ENCODE measurements at places on chromosomes 1 and 21. TPM values are rescaled to one million over a fixed set of nuclear protein-coding genes. Genes with fewer than 3 reads are reported as not detected.
A peak's percentile ranks its signal among the peaks of the same experiment; 100 is the strongest.

Gene POFUT2
- polyA plus RNA-seq: 14.7 TPM

Gene RPS6KC1
- polyA plus RNA-seq: 10.4 TPM

DNA sequence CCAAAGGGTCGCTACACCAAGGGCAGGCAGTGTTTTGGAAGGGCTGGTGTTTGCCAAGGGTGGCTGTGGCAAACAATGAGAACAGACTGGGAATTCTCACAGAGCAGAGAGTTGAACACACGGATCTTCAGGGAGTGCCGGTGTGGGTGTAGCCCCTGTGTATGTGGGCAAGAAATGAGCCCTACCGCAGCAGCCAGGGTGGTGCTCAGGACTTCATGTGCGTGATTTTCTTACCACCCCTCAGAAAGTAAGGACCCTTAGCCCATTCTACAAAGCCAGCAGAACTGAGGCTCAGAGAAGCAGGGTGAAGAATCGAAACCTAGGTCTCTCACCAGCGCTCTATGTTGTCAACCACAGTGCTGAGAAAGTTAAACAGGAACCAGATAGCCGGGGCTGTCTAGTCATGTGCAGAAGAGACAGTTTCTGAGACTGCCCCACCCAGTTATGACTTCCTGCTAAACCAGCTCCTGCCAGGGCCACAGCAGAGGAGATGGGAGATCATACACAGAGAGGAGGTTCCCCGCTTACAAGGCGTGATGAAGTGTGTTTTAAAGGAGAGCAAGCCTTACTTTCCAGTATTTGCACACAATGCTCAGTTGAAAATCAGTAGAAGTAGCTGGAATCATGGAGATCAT is 21.9 kb upstream of the MORC3 start:
- DNase-seq: peak; percentile 29

GRCh38 chr21:15967661-15968060 is 237.9 kb downstream of the USP25 start:
- DNase-seq: no peak

- DNase-seq: peak; percentile 43
Measured at GRCh38 chr1:159829273-159829634, 2.6 kb downstream of the SLAMF8 start.

DNA sequence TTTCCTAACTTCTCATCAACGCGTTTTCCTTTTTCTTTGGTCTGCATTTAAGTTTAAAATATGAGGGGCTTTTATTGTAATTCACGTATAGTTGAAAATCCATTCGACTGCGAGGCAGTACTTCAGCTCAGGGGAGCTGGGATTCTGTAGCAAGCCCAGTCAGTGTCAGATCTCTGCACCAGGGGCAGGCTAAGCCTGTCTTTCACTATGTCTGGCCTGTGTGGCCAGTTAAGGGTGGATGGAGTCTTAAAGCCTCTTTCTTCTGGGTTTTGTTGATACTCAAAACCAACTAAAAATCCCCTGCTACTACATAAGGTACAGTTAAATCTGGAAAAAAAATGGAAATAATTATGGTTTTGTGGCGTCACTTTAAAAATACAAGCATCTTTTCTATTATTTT is 124.7 kb downstream of the TYW3 start:
- no peak for DNase-seq

GRCh38 chr1:51325878-51326755 is 4.2 kb downstream of the TTC39A start:
- DNase-seq: no peak

DNA sequence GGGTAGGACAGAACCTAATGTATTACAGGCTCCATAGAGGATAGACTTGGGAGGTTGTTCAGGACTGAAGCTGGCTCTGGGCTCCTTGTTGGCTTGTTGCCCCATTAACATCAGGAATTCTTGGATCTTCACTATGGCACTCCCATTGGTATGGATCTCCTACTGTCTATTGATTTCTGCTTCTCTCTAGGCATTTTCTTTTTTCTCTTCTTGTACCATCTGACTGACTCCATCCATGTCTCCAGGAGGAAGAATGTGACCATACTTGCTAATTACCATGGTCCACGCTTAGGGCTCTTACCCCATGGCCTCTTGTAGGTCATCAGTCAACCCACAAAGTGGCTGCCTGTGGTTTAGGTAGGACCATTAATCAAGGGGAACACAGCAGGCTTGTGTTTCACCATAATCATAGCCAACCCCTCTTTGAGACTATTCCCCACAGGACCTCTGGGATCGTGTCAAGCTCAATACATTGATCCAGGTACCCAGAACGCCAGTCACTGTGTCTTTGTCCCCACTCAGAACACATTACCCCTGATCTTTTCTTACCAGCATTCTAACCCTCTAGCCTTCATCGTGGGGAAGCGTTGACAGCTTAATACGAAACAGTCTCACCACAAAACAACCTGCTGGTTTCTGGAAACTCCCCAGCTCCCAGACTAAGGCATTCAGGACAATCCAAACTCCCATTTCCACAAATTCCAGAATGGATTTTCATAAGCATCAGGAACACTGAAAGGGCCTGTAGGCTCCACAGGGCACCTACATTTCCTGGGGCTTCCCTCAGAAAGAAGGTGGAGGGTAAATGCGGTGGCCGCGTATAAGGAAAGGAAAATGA is 97.1 kb downstream of the ETS2 start:
- DNase-seq: no peak

All from A549 (cell line).